AG04450 (cell line): ENCODE measurements at places on chromosomes 4 and X.

GRCh38 chrX:47500554-47500953 lies 17.5 kb upstream of the ZNF41 start:
- no peak for DNase-seq

DNA sequence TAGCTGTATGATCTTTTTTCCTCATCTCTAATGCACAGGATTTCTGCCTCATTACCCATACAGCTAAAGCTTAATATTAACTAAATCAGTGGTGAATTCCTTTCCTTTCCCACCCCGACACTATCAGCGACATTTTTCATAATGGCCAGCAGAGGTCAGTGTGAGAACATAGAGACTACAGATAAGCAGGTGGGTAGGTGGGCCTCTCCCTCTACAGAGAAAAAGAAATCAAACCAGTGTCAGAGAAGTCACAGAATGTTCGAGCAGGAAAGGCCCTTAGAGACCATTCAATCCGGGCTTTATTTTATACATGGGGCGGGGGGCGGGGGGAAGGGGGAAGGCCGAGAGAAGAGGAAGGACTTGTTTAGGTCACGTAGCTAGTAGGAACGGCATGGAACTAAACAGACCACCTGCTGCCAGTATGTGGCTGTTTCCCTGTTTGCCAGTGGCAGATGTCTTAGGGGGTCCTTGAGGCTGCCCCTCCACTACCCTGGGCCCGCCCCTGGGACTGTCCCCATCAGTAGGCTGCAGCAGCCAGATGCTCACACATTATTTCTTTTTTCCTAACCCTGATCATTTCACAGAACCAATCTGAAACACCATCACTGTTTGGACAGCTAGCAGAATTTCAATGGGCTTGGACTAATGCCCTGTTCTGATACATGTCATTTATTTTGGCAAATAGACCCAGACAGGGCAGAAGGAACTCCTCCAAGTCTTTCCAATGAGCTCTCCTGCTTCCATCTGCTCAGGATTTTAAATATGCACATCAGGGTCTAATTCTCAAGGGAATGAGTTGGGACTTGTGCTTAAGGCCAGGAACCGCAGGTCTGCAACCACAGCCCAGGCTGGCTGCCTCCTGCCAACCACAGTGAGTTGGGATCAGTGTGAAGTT lies 133.4 kb downstream of the ATG4A start:
- no peak for DNase-seq

DNA sequence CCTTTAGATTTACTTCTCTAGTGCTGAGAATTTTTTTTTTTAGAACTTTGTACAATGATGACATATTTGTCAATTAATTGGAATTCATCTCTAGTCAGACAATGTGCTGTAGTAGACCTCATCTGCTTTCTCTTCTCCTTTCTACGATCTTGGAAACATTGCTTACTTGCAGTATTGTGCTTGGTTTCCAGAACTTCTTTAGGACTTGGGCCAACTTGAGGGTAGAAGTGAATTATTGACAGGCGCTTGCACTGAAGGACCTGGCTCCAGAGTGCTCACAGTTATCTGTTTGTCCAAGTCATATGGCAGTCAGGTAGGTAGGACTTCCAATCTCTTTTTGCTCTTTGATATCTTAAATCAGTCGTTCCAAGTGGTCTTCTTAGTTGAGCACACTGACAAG lies 39.6 kb downstream of the FNIP2 start:
- no peak for DNase-seq

DNA sequence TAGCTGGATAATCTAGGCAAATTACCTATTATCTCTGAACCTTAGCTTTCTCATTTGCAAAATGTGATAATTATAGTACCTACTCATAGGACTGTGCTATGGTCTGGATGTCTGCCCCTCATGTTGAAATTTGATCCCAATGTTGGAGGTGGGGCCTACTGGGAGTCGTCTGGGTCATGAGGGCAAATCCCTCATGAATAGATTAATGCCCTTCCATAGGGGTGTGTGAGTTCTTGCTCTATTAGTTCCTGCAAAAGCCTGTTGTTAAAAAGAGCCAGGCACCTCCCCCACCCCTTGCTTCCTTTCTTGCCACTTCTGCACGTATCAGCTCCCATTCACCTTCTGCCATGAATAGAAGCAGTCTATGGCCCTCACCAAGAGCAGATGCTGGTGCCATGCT lies 73.9 kb downstream of the SERTM2 start:
- DNase-seq: no peak

DNA sequence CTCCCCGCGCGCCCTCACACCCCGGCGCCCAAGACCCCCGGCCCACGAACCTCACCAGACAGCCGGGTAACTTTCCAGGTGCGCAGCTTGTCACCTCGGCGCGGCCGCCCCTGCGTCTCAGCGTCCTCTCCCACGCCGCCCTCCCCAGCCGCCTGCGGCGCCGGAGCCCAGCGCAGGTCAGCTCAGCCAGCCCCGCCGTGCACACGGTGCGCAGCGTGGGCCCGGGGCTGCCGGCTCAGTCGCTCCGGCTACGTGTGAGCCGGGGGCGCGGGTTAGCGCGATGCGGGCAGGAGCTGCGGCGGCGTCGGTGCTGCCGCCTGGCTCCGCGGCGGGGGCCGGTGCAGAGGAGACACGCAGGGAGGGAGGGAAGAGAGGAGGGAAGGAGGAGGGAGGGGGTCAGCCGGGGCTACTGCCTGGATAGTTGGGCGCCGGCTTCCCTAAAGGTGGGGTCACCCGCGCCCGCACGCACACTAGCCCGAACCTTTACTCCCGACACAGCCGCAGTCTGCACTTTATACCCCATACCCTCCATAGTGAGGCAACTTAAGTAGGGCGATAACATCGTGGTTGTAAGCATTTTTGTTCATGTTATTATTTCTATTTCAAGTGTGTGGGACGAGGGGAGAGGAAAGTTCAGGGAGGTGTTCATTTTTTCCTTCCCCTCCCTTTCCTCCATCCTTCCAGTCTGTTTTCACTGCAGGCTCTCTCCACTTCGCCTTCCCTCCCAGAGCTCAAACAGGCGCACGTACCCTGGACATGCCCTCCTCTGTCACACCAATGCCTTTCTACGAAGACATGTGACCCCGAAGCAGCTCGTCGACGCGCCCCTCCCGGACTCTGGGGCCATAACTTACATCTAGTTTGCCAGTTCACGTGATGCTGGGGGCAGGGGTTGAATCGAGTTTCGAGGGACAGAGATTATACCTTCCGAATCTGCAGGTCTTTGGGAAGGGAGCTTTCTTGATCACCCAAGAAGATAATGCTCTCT lies at the start of gene PRKG2:
Gene PRKG2 (minus strand): TSS at position 342 of the 988 bp plus-strand sequence. CDS start 10,175 bp downstream, outside the sequence.
- DNase-seq: no peak

DNA sequence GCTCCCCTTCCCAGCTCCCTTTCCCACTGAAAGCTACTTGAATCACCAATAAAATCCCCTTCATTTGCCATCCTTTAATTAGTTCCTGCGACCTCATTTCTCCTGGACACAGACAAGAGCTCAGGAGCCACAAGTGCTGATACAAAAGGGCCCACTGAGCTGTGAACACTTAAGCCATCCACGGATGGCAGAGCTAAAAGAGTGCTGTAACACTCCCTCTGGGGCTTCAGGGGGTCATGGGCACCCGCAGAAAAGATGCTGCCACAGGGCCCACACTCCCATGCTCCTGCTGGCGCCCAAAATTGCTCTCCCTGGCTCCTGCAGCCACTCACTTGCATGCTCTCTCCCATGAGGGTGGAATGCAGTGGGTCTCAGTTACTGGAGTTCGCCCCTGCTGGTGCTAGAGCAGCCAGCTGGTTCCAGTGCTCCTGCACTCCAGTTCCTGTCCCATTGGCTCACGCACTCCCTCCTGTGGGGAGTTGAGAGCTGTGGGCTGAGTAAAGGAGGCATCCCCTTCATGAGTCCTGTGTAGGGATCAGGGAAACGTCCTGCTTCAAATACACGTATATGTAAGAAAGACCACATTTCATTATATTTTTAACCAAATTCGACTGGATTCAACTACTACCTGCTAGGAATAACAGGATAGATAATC lies 1291.0 kb downstream of the ARAP2 start:
- DNase-seq: no peak

GRCh38 chr4:6520978-6521377 lies 48.6 kb upstream of the PPP2R2C start:
- no peak for DNase-seq

DNA sequence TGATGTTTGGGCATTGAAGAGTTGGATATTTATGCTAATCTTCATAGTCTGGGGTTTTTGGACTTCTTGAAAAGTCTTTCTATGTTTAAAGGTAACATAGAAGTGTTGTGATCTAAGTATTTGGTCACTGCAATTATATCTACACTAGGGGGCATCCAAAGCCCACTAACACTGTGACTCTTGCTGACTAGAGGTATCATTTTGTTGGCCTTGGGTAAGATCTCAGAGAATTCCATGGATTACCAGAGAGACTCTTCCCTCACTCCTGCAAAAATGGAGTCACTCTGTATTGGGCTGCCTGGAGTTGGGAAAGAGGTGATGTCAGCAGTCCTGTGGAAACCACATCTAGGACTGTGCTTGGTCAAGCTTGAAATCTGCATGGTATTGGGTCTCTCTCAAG lies 1077.6 kb downstream of the FAM133A start:
- DNase-seq: no peak

DNA sequence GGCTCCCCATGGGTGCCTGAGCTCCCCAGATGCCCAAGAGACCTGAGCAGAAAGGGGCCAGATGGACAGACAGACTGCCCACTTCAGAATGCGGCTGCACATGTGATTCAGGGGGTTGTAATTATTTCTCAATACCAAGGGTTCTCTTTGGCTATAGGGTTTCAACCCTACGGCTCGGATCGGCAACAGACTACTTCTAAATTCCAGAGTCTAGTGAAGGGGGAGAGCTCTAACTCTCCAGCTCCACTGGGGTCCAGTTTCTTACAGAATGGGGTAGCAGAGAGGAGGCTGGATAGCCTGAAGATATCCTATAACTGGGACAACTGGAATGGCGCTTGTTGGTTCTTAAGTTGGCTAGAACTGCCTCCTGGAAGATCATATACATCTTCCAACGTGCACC lies 136.3 kb downstream of the MGST2 start:
- DNase-seq: no peak

- peak; percentile 54 for DNase-seq
These were observed 38.2 kb downstream of the NHS start for GRCh38 chrX:17413228-17413627.
